Activated CD8-positive, alpha-beta T cell treated with anti-CD3 and anti-CD28 coated beads for 36 hours (primary cell): ENCODE measurements at places on chromosomes 3 and 15. TPM values are rescaled to one million over a fixed set of nuclear protein-coding genes. Genes with fewer than 3 reads are reported as not detected.

Gene CLDN18
- total RNA-seq: not detected

- no peak overlapping the region for H3K4me3 ChIP-seq
- no peaks in the 10 kb centered on the region for H3K27me3 ChIP-seq
- H3K27ac ChIP-seq: no peak overlapping the region
Observed at GRCh38 chr3:47872916-47873315, 70.0 kb downstream of the DHX30 start.

DNA sequence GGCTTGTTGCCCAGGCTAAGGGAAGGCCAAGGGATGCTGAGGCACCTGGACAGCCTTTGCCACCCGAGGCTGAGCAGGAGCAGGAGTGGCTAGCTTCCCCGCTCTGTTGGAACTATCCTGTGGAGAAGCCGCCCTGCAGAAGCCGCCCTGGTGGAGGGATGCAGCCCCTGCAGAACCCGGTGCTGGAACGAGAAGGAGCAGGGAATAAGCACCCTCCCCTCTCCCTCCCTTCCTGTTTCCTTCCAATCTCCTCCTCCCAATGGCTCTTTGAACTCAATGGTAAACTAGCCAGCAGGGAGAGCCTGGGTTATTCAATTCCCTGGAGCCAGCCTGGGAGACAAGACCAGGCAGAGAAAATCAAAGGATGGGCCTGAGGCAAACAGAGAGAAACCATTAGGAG, 11.8 kb upstream of the HRG start:
- no peaks in the 10 kb centered on the region for H3K4me1 ChIP-seq
- peaks cover 15% of the 10 kb centered on the region for H3K27me3 ChIP-seq

- no peak overlapping the region for H3K27ac ChIP-seq
- no peaks in the 10 kb centered on the region for H3K27me3 ChIP-seq
- peaks cover 3% of the 10 kb centered on the region for H3K4me1 ChIP-seq
- H3K4me3 ChIP-seq: no peak overlapping the region
- H3K36me3 ChIP-seq: no peaks in the 10 kb centered on the region
Observed at GRCh38 chr3:50516440-50516871, 13.0 kb upstream of the CACNA2D2 start.
